Calu3 (cell line): ENCODE measurements at places on chromosomes 6 and 20. TPM values are rescaled to one million over a fixed set of nuclear protein-coding genes. Genes with fewer than 3 reads are reported as not detected.

MCHR2 gene
- not detected in 2 replicates for total RNA-seq

IFNGR1 gene
- total RNA-seq, result 22.6 and 26.4 TPM in 2 replicates

CDH26 gene
- total RNA-seq, result 0.76 and 1.1 TPM in 2 replicates

SLC44A4 gene
- 185 and 238 TPM in 2 replicates for total RNA-seq

GRCh38 chr20:17460119-17460518, 71.1 kb downstream of the BFSP1 start:
- DNase-seq, result no peak
- H3K27ac ChIP-seq, result no peak overlapping the region
- H3K27me3 ChIP-seq, result peaks cover 13% of the 10 kb centered on the region
- H3K4me3 ChIP-seq, result no peak overlapping the region
- H3K36me3 ChIP-seq, result no peaks in the 10 kb centered on the region
- H3K4me1 ChIP-seq, result no peaks in the 10 kb centered on the region

DNA sequence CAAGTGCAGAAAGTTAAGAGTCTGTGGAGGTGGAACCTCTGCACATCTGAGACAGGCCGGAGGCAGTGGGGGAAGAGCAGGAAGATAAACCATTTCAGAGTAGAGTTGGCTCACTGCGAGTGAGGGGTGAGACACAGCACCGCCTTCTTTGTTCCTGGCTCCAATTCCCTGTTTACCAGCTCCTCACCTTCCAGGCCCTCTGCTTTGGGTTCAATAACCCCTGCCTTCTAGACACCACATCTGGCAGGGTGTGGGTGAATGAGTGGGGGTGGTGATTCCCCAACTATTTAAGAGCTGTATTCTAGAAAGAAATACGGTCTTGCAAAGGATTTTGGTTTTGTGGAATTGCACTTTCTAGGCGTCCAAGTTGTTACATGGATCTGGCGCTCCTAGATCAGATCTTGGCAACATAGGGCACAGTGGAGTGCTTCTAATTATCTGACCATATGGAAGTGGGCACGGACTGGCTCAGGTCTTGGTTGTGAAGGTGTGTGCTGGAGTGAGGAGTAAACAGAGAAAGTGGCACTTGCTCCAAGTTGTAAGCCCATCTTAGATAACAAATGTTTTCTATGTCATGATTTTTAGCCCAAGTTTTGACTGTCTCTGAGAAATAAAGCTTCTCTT, 141.6 kb upstream of the NRN1 start:
- H3K27ac ChIP-seq, result no peak overlapping the region
- H3K4me1 ChIP-seq, result no peaks in the 10 kb centered on the region
- H3K4me3 ChIP-seq, result no peak overlapping the region
- no peak for DNase-seq
- H3K27me3 ChIP-seq, result peaks cover 15% of the 10 kb centered on the region

DNA sequence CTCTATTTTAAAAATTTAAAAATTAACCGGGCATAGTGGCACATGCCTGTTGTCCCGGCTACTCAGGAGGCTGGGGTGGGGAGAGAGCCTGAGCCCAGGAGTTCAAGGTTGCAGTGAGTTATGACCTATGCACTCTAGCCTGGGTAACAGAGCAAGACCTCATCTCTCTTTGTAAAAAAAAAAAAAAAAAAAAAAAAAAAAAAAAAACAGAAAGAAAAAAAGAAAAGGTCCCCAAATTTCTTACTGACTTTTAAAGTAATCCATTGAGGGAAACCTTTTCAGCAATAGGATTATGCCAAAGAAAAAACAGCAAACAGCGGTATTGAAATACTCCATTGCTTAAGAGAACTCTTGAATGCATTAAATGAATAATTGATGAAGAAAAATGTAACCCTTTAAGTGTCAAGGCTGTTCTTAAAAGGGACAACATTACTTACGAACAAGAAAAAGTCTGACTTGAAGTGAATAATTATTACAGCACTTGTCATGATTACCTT, 6.0 kb upstream of the DNAAF9 start:
- peaks cover 15% of the 10 kb centered on the region for H3K36me3 ChIP-seq
- H3K4me3 ChIP-seq, result no peak overlapping the region
- no peaks in the 10 kb centered on the region for H3K4me1 ChIP-seq
- H3K27me3 ChIP-seq, result no peaks in the 10 kb centered on the region

DNA sequence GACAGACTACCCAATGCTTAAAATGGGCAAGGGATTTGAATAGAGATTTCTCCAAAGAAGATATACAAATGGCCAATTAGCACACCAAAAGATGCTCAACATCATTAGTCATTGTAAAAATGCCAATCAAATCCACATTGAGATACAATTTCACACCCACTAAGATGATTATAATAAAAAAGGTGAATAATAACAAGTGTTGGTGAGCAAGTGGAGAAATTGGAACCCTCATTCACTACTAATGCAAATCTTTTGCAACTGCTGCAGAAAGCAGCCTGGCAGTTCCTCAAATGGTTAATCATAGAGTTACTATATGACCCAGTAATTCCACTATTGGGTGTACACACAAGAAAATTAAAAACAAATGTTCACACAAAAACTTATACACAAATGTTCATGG, 12.4 kb downstream of the LHFPL5 start:
- DNase-seq, result no peak
- H3K27me3 ChIP-seq, result no peaks in the 10 kb centered on the region
- H3K27ac ChIP-seq, result no peak overlapping the region
- H3K36me3 ChIP-seq, result no peaks in the 10 kb centered on the region
- no peaks in the 10 kb centered on the region for H3K4me1 ChIP-seq

DNA sequence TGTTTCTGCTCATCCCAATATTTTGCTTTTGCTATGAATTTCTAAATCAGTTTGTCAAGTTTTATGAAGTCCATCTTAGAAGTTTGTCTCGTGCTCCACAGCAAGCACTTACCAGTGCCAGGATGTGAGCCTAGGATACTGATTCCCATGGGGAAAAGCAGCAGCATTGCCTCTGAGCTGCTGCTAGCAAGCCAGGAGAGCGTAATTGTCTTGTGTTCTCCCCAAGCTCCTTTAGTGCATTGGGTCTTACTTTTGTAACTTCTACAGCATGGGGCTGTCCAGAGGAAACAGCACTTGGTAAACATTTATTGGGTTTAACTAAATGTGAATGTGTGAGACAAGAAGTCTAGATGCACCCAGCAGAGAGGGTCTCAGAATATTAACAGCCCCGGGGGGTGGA, 76.1 kb downstream of the RNF182 start:
- peak overlapping the region; percentile 46 for H3K4me3 ChIP-seq
- H3K27me3 ChIP-seq, result no peaks in the 10 kb centered on the region
- H3K36me3 ChIP-seq, result peaks cover 8% of the 10 kb centered on the region
- DNase-seq, result no peak
- peak overlapping the region; percentile 52 for H3K27ac ChIP-seq
- H3K4me1 ChIP-seq, result no peaks in the 10 kb centered on the region

DNA sequence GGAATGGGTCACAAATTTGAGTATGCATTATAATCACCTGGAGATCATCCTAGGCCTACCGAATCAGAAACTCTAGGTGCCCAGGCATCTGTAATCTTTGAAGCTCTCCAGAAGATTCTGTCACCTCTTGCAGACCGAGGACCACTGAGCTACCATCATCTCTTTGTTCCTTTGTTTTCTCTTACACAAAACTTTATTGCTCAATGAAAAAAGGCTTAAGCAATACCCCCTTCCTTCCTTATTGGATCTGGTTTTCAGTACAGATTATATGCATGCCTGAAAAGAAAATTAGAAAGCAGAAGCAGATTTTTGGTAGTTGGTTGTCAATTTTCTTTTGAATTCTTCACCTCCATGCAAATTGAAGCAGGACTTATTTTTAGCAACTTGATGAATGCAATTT, 31.3 kb downstream of the STX11 start:
- no peaks in the 10 kb centered on the region for H3K4me1 ChIP-seq
- no peaks in the 10 kb centered on the region for H3K27me3 ChIP-seq
- H3K4me3 ChIP-seq, result no peak overlapping the region
- H3K36me3 ChIP-seq, result no peaks in the 10 kb centered on the region
- no peak for DNase-seq
- no peak overlapping the region for H3K27ac ChIP-seq
